Activated T-cell treated with anti-CD3 and anti-CD28 coated beads, Interleukin-2, amount 50 U/mL, for 72 hours (primary cell): ENCODE measurements at places on chromosomes 5 and 9.

- no peak for DNase-seq
Measured at GRCh38 chr5:158929552-158930218, 170.0 kb downstream of the EBF1 start.

DNA sequence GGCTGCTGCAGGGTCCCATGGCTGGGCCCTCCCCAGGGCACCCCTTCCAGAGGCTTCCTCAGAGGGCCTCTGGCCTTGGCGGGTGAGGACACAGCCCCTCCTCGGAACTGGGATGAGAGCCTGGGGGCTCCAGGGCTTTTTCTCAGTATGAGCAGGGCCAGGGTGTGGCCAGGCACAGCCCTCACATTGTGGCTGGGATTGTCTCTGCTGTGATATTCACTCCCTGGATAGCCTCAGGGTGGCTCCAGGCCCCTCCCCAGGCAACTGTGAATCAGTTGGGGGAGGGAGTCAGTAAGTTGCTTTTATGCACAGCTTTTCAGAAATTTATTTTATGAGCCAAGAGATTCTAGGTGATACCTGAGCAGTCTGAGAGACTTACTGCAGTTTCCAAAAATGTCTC is 135.7 kb downstream of the CACNA1B start:
- DNase-seq = no peak

DNA sequence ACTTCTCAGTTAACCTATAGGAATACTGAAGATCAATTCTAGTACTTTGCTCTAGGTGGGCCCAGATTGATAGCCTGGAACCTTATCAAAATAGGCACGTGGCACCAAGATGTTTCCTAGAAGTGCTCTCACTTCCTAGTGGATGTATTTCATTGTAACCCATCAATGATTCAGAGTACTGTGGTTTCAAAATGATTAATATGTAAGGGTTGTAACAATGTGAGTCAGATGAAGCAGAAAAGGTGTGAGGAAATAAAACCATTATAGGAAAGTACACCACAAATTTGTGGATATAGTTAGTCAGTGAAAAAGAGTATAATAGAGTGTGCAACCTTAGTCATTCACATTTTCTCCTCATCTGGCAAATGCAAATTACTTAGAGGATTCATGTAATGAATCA is 177.3 kb upstream of the FST start:
- DNase-seq = no peak

- no peak for DNase-seq
Measured at GRCh38 chr5:153135411-153135810, 355.1 kb upstream of the GRIA1 start.

- DNase-seq = no peak
Measured at GRCh38 chr9:125356032-125356431, 94.4 kb downstream of the GAPVD1 start.

GRCh38 chr5:41364346-41364745 is 146.1 kb downstream of the PLCXD3 start:
- no peak for DNase-seq

GRCh38 chr5:51465165-51465564 is 81.9 kb downstream of the ISL1 start:
- DNase-seq = no peak

- no peak for DNase-seq
Measured at GRCh38 chr9:13810510-13810909, 503.4 kb downstream of the NFIB start.

- no peak for DNase-seq
Measured at GRCh38 chr5:123598028-123598689, 86.2 kb downstream of the CSNK1G3 start.

DNA sequence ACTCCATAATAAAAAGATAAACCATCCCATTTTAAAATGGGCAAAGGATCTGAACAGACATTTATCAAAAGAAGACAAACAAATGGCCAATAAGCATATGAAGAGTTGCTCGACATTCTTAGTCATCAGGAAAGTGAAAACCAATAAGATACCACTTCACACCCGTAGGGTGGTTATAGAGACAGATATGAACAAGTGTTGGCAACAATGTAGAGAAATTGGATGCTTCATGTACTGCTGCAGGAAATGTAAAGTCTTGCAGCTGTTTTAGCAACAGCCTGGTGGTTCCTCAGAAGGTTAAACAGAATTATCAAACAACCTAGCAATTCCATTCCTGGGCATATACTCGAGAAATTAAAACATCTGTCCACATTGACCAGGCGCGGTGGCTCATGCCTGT is 42.5 kb downstream of the GTF3C4 start:
- DNase-seq = no peak

GRCh38 chr9:8070779-8071444 is 271.3 kb upstream of the DMAC1 start:
- DNase-seq = no peak
